ENCODE measurements at places on chromosomes 4 and X. TPM values are rescaled to one million over a fixed set of nuclear protein-coding genes. Genes with fewer than 3 reads are reported as not detected.

The GUCY1B1 gene
- total RNA-seq: 0.26 TPM

The ZNF711 gene
- 1.1 TPM for total RNA-seq

The LANCL3 gene
- total RNA-seq: not detected

The SPINK2 gene
- not detected for total RNA-seq

The SLC2A9 gene
- 0.41 TPM for total RNA-seq

The KCNE5 gene
- total RNA-seq: 0.13 TPM

The CD38 gene
- total RNA-seq: 8.4 TPM

The SHISA3 gene
- not detected for total RNA-seq

The OCIAD2 gene
- 117 TPM for total RNA-seq

The CAMK2D gene
- 17.7 TPM for total RNA-seq

The FAM184B gene
- total RNA-seq: not detected

The GRIA2 gene
- total RNA-seq: not detected

The GALNTL6 gene
- 0.06 TPM for total RNA-seq

The TMEM156 gene
- total RNA-seq: 19.5 TPM

The ETFDH gene
- 6.2 TPM for total RNA-seq

The GRPR gene
- 0.05 TPM for total RNA-seq

The NKX3-2 gene
- total RNA-seq: 0.15 TPM

The SSX4B gene
- total RNA-seq: not detected

The SUPT20HL2 gene
- total RNA-seq: not detected

The FRMPD3 gene
- total RNA-seq: 0.15 TPM

The MND1 gene
- 14.4 TPM for total RNA-seq

The IL1RAPL1 gene
- total RNA-seq: not detected

The LRP2BP gene
- 0.09 TPM for total RNA-seq

The PPM1K gene
- 1.4 TPM for total RNA-seq

The ADH1B gene
- total RNA-seq: not detected

The PHOX2B gene
- not detected for total RNA-seq

The DAPP1 gene
- total RNA-seq: not detected

The SOWAHD gene
- total RNA-seq: not detected

The GPR119 gene
- not detected for total RNA-seq

The ADH1A gene
- not detected for total RNA-seq

The NSG1 gene
- 0.86 TPM for total RNA-seq

The FGB gene
- 11.5 TPM for total RNA-seq

The FAM149A gene
- 1.6 TPM for total RNA-seq

The GSTCD gene
- total RNA-seq: 7.2 TPM

The FAM9A gene
- total RNA-seq: not detected

The GLUD2 gene
- total RNA-seq: 2.9 TPM

The CENPE gene
- 5.6 TPM for total RNA-seq

The CLCN3 gene
- 16.6 TPM for total RNA-seq

The TRIM2 gene
- total RNA-seq: 0.76 TPM

The SORBS2 gene
- 0.02 TPM for total RNA-seq

The MED28 gene
- 34.5 TPM for total RNA-seq

The HS6ST2 gene
- 0.05 TPM for total RNA-seq

The WNK3 gene
- total RNA-seq: not detected
